SJSA1 (cell line): ENCODE measurements at places on chromosomes 11 and 22. TPM values are rescaled to one million over a fixed set of nuclear protein-coding genes. Genes with fewer than 3 reads are reported as not detected.

Gene OR8A1
- total RNA-seq: not detected in 2 replicates

Gene SCGB1C1
- total RNA-seq: not detected in 2 replicates

Gene CLCF1
- 6.9 and 9.4 TPM in 2 replicates for total RNA-seq

Gene OAF
- total RNA-seq: 0.47 and 2.2 TPM in 2 replicates

DNA sequence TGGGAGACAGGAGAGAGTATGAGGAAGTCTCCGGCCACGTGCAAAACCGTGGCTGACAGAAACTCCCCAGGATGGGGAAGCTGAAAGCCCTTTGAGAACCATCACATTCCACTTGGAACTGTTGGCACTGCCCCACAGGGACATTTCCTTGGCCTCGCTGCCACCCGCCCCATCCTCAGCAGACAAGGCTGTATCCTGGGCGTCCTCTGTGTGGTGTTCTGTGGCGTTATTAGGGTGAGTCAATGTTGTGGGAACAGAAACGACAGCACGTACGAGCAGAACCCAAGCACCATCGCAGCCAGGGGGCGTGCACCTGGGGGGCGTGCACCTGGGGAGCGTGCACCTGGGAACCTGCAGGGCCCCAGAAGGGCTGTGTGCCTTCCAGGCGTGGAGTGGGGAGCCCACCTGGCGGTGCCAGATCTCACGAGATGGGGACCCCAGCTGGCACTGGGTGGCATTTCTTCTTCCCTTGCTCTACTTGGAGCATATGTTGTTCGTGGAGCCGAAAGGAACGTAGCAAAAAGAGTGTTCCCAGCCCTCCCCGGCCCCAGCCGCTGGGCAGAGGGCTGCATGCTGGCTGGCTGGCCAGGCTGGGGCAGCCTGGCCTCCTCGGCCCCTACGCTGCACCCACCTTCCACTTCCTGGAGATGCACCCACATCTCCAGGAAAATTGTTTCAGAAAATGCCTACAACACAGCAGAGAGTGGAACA, 35.4 kb downstream of the NFAM1 start:
- DNase-seq: no peak

DNA sequence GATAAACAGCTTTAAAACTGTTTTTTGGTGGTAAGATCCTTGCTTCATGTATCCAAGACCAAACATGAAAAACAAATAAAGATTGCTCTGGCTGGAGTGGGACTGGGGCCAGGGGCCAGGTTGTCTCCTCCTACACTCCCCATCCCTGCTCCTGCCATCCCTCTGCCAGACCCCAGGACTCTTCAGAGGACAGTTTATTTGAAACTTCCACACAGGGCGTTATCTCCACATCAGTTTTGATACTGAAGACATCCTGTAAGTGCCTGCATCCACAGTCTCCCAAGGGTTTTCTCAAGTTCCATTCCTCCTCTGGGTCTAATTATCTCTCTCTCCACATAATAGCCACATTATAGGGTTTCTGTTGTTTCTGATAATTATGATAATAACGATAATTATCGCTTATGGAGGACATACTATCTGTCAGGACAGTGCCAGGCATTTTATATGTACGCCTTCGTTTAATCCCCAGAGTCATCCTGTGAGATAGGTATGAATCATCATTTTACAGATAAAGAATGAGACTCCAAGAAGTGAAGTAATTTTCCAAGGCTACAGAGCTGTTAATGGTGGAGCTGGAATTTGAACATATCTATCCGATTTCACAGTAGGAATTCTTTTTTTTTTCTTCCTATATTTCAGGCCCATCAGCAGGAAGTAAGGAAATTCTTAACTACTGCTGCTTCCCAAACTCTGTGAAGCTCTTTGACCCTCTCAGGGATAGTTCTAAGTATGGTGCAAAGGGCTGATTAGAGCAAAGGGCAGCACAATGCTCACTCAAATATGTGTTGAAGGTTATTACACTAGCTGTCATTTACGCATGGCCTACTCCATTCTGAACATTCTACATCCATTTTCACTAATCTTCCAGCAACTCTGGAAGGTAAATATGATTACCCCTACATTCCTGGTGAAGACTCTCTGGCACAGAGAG, 488.0 kb upstream of the CCDC90B start:
- no peak for DNase-seq

- DNase-seq: no peak
Observed at GRCh38 chr11:33178443-33179180, 17.3 kb upstream of the CSTF3 start.

GRCh38 chr11:59267196-59267595, 54.5 kb upstream of the MPEG1 start:
- no peak for DNase-seq

DNA sequence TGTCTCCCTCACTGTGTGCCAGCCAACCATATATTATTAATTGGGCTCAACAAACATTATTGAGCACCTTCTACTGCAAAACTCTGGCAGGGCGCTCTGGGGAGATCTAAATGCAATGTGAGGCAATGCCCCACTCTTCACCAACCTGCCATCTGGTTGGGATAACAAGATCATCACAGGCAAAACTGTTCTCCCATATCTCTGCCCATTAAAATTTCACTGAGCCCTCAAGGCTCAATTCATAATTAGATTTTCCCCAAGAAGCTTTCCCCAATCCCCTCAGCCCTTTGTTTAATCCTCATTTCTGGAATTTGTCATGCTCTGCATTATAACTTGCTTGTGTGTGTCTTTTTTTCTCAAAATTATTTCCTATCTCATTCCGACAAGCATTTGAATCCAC, 106.6 kb downstream of the ARL14EP start:
- no peak for DNase-seq

DNA sequence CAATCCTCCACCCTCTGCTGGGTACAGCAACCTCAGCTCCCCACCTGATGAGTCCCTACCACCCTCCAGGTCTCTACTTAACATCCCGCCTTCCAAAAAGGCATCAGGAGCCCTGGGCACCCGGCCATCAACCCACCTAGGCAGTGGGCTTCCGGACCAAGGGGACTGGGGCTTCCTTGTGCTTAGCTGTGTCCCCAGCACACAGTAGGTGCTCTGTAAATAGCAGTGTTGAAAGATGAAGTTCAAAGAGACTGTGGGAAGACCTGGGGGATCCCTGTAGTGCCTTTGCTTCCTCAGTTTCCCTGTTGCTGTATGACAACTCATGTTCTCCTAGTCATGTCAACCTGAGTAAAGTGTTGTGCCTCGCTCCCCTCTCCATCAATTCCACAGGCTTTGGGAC, 21.0 kb downstream of the VWCE start:
- no peak for DNase-seq

DNA sequence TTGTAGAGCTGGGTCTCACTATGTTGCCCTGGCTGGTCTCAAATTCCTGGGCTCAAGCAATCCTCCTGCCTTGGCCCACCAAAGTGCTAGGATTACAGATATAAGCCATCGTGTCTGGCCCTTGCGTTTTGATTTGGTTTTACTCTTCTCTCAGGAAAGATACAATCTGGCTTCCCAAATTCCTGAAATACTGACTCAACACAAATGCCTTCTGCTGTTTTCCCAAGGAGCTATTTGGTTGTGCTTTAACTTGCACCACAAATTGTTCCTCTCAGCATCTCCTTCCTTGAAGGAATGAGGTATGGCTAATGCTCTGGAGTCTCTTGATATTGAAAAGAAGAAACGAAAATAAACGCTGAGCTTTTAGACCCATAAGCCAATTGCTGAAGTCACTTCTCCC, 110.0 kb upstream of the PAX6 start:
- DNase-seq: no peak

DNA sequence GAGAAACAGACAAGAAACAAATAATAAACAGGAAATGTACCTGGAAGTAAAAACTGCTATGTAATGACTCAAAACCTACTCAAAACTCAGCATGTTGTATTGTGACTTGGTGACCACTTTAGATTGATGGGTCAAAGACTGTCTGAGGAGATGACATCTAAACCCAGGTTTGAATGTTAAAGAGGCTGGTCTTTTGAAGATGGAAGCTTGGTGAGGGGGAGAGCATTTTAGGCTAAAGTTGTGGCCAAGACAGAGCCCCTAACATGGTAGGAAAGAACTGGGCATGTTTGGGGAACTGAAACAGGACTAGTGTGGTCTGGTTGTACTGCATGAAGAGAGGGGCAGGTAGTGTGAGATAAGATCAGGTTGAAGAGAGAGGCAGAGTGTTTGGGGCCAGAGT, 85.3 kb upstream of the MYO18B start:
- no peak for DNase-seq

DNA sequence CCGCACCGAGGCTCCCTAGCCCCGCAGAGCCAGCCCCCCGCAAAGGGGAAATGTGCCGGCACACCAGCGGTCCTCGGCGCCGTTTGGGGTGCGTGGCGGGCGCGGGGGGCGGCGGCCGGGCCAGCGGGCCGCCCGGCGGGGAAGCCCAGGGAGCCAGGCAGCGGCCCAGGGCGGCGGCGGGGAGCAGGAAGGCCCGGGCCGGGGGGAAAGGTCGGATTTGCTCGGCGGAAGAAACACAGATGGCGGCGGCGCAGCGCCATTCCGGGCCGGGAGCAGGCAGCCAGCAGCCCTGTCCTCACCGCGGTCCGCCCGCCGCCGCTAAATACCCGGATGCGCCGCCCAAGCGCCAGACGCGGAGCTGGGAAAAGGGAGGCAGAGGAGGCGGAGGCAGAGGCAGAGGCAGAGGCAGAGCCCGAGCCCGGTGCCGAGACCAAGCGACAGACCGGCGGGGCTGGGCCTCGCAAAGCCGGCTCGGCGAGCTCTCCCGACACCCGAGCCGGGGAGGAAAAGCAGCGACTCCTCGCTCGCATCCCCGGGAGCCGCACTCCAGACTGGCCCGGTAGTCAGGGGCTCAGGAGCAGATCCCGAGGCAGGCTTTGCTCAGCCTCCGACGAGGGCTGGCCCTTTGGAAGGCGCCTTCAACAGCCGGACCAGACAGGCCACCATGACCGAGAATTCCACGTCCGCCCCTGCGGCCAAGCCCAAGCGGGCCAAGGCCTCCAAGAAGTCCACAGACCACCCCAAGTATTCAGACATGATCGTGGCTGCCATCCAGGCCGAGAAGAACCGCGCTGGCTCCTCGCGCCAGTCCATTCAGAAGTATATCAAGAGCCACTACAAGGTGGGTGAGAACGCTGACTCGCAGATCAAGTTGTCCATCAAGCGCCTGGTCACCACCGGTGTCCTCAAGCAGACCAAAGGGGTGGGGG, 2.6 kb upstream of the GCAT start:
- peak; percentile 79 for DNase-seq

GRCh38 chr22:30445438-30446145, 20.0 kb downstream of the MTFP1 start:
- DNase-seq: no peak

GRCh38 chr11:72223615-72224563, 678 bp upstream of the INPPL1 start:
- peak; percentile 70 for DNase-seq
